ENCODE measurements at places on chromosomes 4 and X.

- no peak for DNase-seq
Observed at GRCh38 chrX:11577603-11578002, 88.1 kb downstream of the ARHGAP6 start.

- no peak for DNase-seq
Observed at GRCh38 chrX:44332437-44332836, 11.0 kb downstream of the EFHC2 start.

- DNase-seq, result peak; percentile 37
Observed at GRCh38 chr4:15012017-15012788, 9.9 kb downstream of the CPEB2 start.

- peak; percentile 24 for DNase-seq
Observed at GRCh38 chr4:41692717-41693345, 55.7 kb downstream of the PHOX2B start.

GRCh38 chr4:6834867-6835266, 52.3 kb downstream of the KIAA0232 start:
- DNase-seq, result no peak

DNA sequence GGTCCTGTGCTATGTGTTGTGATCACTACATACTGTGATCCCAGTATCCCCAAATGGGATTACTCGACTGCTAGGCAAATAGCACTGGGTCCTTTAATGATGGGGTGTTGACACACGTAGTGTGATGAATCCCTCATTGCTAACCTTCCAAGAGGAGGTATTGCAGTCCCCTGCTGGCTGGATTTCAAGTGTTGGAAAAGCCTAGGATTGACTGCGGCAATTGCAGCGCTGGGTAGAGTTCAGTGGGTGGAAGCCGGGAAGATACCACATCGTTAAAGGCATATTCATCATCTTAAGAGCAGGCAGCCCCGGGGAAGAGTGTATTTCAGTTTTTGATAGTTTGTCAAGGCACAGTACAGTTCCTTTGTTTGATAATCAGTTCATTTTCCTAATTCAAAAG, 159.9 kb downstream of the TRIML1 start:
- no peak for DNase-seq
